CD14-positive monocyte (primary cell): ENCODE measurements at places on chromosomes 11 and 22. TPM values are rescaled to one million over a fixed set of nuclear protein-coding genes. Genes with fewer than 3 reads are reported as not detected.

MPEG1 gene
- 691 TPM for polyA plus RNA-seq

FXYD2 gene
- polyA plus RNA-seq: 2.5 TPM

GRIK4 gene
- polyA plus RNA-seq: not detected

CHRM4 gene
- polyA plus RNA-seq: not detected

P2RY6 gene
- polyA plus RNA-seq: 1.8 and 3.8 TPM in 2 replicates

P4HA3 gene
- polyA plus RNA-seq: 0.04 and 0.07 TPM in 2 replicates

PATE2 gene
- not detected in 2 replicates for polyA plus RNA-seq

CRYBB2 gene
- polyA plus RNA-seq: not detected in 2 replicates
